ENCODE measurements at places on chromosomes 2 and 18. TPM values are rescaled to one million over a fixed set of nuclear protein-coding genes. Genes with fewer than 3 reads are reported as not detected.

GRCh38 chr18:26803643-26804042, 61.9 kb downstream of the AQP4 start:
- H3K27ac ChIP-seq, result no peak overlapping the region
- no peaks in the 10 kb centered on the region for H3K36me3 ChIP-seq
- H3K4me1 ChIP-seq, result no peaks in the 10 kb centered on the region
- H3K27me3 ChIP-seq, result no peaks in the 10 kb centered on the region

DNA sequence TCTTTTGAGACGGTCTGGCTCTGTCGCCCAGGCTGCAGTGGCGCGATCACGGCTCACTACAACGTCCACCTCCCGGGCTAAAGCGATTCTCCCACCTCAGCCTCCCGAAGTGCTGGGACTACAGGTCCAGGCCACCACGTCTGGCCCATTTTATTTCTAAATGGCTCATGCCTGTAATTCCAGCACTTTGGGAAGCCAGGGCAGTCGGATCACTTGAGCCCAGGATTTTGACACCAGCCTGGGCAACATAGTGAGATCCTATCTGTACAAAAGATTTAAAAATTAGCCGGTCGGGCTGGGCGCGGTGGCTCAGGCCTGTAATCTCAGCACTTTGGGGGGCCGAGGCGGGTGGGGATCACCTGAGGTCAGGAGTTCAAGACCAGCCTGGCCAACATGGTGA, 26.4 kb upstream of the EFHD1 start:
- peaks cover 7% of the 10 kb centered on the region for H3K27me3 ChIP-seq
- no peak for DNase-seq
- no peak overlapping the region for H3K27ac ChIP-seq
- H3K4me3 ChIP-seq, result no peak overlapping the region
- no peaks in the 10 kb centered on the region for H3K36me3 ChIP-seq

Gene MROH2A
- polyA plus RNA-seq, result not detected

DNA sequence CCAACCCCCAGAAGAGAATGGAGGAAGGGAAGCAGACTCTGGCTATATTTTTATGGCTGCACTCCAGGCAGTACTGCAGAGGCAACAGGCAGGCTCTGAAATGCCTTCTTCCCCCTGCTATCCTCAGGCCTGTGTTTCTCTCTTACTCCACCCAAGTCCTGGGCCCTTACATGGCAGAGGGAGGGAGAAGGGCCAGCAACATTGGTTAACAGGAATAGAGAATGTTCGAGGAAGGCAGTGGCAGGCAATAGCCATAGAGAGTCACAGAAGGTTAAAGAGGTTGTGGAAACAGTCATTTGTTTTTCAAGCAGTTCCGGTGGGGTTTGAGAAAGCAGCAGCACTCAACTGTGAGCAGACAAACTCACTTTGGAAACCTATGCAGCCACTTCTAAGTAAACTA, 15.1 kb upstream of the DARS1 start:
- no peak overlapping the region for H3K4me3 ChIP-seq
- DNase-seq, result no peak
- H3K27ac ChIP-seq, result no peak overlapping the region
- H3K36me3 ChIP-seq, result no peaks in the 10 kb centered on the region

Gene GALNT3
- 0.76 TPM for polyA plus RNA-seq

DNA sequence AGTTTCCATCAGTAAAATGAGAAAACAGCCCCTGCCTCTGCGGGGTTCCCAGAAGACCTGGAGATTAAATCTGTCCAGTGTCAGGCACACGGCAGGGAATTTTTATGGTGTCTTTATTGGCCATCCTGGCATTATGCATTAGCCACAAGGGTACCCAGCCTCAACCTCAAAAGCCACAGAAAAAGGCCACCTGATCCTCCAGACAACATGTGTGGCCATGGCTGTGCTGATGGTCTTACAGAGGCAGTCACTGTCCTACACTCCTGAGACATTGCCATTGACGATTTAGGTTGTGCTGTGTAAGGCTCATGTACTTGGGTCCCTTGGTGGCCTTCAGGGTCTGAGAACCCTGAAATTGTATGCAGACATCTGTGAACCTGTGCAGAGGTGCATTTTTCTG, 115.6 kb downstream of the SMAD7 start:
- no peak for DNase-seq
- H3K4me1 ChIP-seq, result peaks cover 33% of the 10 kb centered on the region
- no peak overlapping the region for H3K4me3 ChIP-seq
- H3K27ac ChIP-seq, result peak overlapping the region; percentile 28

Gene ALK
- polyA plus RNA-seq, result not detected

- peak; percentile 68 for DNase-seq
- H3K4me1 ChIP-seq, result no peaks in the 10 kb centered on the region
- H3K27ac ChIP-seq, result no peak overlapping the region
- H3K4me3 ChIP-seq, result no peak overlapping the region
- no peaks in the 10 kb centered on the region for H3K27me3 ChIP-seq
Observed at GRCh38 chr18:27921904-27922751, 254.8 kb downstream of the CDH2 start.

Gene OSBPL6
- polyA plus RNA-seq, result 3.7 TPM

Gene REG1A
- polyA plus RNA-seq, result not detected

Gene SERPINB10
- not detected for polyA plus RNA-seq

Gene PTPRM
- 42.4 TPM for polyA plus RNA-seq

DNA sequence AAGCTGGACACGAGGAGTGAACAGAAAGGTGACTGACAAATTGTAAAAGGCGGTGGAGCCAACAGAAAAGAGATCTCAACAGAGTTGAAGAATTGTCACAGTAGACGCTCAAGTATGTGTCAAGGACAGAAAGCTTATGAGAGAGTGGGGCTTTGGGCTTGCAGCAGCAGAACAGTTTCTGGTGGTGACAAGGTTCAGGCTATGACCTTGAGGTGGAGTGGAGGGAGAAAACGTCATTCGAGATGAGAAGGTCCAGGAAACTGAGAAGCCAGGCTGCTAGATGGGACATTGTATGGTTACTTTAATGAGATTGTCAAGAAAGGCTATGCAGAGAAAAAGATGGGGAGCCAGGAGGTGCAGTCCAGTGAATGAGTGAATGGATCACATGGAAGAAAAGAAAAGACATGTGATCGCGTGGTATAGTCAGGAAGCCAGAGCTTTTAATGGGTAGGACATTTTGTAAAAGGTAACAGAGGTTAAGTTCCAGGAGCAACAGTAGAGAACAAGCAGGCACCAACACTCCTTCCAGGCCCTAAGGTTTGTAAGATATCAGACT, 91.1 kb upstream of the EPC2 start:
- H3K36me3 ChIP-seq, result no peaks in the 10 kb centered on the region
- no peaks in the 10 kb centered on the region for H3K27me3 ChIP-seq
- no peak for DNase-seq
- no peaks in the 10 kb centered on the region for H3K4me1 ChIP-seq
- peak overlapping the region; percentile 51 for H3K4me3 ChIP-seq
- no peak overlapping the region for H3K27ac ChIP-seq

DNA sequence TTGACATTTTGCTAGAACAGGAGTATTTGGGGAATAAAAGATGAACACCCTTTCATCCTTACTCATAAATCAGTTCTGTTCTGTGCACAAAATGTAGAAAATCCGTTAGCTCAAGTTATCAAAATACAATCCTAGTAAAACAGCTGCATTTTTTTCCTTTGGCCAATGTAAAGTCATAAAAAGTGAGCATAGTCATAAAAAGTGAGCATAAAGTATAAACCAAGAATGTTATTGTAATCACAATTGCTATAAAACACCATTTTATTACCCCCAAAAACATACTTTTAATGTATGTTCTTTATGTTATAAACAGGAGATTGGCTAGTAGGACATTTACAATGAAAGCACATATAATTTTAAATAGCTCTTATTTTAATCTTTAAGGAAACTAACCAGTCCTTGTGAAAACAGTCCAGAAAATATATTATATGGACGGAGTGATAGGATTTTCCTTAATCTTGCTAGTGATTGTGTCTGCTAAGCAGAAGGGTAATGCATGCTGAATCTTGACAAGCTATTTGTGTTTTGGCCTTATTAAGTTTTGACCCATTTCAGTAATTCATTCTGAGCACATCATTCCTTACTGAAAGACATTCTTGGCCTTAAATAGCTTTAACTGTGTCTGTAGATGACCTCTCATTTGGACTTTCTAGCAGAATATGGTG, 891.8 kb downstream of the DSC3 start:
- H3K4me3 ChIP-seq, result no peak overlapping the region
- no peak overlapping the region for H3K27ac ChIP-seq
- no peak for DNase-seq
- no peaks in the 10 kb centered on the region for H3K36me3 ChIP-seq
- H3K27me3 ChIP-seq, result no peaks in the 10 kb centered on the region
